Tibial nerve (tissue), 4 donors: ENCODE measurements at places on chromosomes 11 and 22.

- no peaks in the 10 kb centered on the region for H3K4me1 ChIP-seq
- no peak overlapping the region for H3K4me3 ChIP-seq
- H3K27me3 ChIP-seq = no peaks in the 10 kb centered on the region
- H3K27ac ChIP-seq = no peak overlapping the region
Measured at GRCh38 chr11:14546672-14547071, 26.5 kb upstream of the PSMA1 start.

GRCh38 chr11:124339396-124340141, 19.6 kb upstream of the OR8D2 start:
- no peak overlapping the region for H3K4me3 ChIP-seq
- no peaks in the 10 kb centered on the region for H3K4me1 ChIP-seq
- H3K27me3 ChIP-seq = no peaks in the 10 kb centered on the region
- H3K36me3 ChIP-seq = no peaks in the 10 kb centered on the region

DNA sequence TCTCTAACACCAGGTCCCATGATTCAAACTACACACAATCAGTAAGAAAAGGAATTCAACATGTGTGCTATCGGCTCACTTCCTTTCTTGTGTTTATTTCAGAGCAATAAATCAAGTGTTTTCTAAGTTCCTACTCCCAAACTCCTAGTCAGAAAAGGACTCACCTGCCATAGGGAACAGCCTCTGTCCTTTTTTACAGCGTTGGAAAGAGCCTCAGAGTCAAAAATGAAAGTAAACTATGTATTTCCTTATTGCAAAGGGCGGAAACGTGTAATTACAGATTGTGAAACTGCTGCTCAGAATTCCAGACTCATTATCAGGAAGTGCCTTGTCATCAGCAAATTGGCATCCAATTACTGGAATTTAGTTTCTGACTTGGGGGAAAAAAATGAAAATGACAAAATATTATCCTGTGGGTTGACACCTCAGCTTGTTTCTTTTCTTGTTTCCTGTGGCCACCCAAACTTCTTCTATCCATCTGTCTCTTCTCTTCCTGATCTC, at the start of gene CASP4:
TSS of gene CASP4 (minus strand) at position 220 of the 501 bp plus-strand sequence. CDS start at position 171, 49 bp downstream.
- H3K4me3 ChIP-seq = peak within 1 kb of the TSS; percentile 40
- no peaks in the 10 kb centered on the region for H3K4me1 ChIP-seq
- no peaks in the 10 kb centered on the region for H3K27me3 ChIP-seq
- H3K27ac ChIP-seq = peak within 1 kb of the TSS; percentile 91
- peak; percentile 54 for DNase-seq
- H3K36me3 ChIP-seq = no peaks in the 10 kb centered on the region

DNA sequence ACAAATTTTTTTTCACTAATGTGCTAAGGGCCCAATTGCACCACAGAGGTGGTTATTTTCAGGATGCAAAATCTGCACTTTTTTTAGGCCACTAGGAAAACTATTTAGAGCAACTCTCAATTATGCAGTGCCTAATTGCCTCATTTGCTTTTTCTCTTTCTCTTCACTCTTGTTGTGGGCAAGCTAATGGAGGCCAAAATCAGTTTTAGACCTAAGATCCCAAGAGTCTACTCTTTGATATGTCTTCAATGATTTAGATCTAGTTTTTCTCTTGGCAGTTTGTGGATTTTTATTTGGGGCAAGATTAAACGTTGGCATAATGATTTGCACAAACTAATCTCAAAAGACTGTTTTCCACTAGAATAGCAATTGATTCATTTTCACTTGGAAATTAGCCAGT, 1996.9 kb downstream of the LRRC4C start:
- H3K27me3 ChIP-seq = no peaks in the 10 kb centered on the region
- no peak overlapping the region for H3K4me3 ChIP-seq
- no peaks in the 10 kb centered on the region for H3K36me3 ChIP-seq

DNA sequence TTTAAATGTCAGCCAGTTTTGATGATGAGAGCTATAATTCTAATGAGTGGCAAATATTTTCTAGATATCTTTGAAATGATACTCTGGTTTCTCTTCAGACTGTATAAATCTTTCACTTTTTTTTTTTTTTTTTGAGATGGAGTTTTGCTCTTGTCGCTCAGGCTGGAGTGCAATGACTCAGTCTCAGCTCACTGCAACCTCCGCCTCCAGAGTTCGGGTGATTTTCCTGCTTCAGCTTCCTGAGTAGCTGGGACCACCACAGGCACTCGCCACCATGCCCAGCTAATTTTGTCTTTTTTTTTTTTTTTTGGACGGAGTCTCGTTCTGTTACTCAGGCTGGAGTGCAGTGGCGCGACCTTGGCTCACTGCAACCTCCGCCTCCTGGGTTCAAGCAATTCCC, 113.6 kb downstream of the TEAD1 start:
- no peak overlapping the region for H3K27ac ChIP-seq
- no peaks in the 10 kb centered on the region for H3K36me3 ChIP-seq
- H3K4me3 ChIP-seq = no peak overlapping the region
- peaks cover 9% of the 10 kb centered on the region for H3K4me1 ChIP-seq
- no peak for DNase-seq
- H3K27me3 ChIP-seq = no peaks in the 10 kb centered on the region

DNA sequence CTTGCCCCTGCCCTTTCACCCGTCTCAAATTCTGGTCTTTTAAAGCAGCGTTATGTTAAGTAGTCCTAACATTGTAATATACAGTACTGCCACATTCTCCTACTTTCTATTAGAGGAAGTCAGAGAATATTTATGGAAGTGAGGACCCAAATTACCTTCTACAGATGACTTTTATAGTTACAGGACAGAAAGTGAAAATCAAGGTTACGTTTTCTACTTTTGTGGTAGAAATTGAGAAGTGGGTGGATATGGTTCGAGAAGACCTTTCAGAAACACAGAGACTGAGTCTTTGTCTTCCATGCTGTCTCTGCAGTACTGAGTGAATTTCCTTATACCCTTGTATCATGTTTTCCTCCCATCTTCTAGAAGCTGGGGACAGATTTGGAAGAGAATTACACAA, 17.1 kb downstream of the SC5D start:
- DNase-seq = no peak
- no peaks in the 10 kb centered on the region for H3K4me1 ChIP-seq

GRCh38 chr22:49964136-49965090, 3.8 kb downstream of the PIM3 start:
- DNase-seq = no peak
- peaks cover 55% of the 10 kb centered on the region for H3K4me1 ChIP-seq
- peak overlapping the region; percentile 95 for H3K27ac ChIP-seq

DNA sequence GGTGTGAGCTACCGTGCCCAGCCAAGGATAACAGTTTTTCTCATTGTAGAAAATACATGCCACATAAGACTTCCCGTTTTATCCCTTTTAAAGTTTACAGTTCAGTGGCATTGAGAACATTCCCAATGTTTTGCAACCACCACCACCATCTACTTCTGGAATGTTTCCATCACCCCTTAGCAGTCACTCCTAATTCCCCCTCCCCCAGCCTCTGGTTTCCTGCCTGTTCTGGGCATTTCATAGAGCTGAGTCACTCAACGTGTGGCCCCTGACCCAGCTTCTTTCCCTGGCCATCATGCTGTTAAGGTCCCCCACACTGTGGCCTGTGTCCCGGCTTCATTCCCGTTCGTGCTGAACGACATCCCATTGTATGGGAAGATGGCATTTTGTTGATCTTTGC, 30.7 kb downstream of the FGF4 start:
- no peaks in the 10 kb centered on the region for H3K27me3 ChIP-seq
- H3K27ac ChIP-seq = no peak overlapping the region
- H3K36me3 ChIP-seq = no peaks in the 10 kb centered on the region
- H3K4me1 ChIP-seq = no peaks in the 10 kb centered on the region
- H3K4me3 ChIP-seq = no peak overlapping the region
- no peak for DNase-seq

DNA sequence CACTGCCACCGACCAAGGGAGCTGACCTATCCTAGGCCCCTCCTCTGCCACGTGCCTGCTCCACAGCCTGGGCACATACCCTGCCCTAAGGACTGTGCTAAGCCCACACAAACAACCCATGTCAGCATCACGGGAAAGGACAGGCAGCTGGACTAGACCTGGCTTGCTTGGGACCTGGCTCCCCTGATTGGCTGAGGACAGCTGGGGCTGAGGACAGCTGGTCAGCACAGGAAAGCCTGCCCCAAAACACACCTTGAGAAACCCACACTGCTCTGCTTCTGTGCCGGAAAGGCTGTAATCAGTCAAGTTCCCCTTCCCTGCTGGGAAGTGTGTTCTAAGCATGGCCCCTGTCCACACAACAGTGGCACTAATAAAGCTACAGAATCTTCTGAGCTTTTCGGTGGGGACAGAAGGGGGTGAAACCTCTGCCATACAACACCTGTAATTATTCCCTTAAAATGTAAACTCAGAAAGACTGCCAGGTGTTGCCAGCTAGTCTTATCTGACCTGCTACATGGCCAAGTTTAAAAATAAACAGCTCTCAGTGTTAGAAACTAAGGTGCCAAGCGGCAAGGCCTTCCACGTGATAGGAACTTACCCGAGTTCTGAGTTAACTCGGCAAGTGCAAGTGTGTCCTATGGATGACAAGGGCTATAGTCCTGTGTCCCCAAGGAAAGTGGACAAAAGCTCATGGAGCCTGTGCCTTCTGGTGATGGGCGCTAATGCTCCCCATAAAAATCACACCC, 35.7 kb upstream of the ARFGAP3 start:
- H3K27me3 ChIP-seq = no peaks in the 10 kb centered on the region
- DNase-seq = no peak
- no peak overlapping the region for H3K4me3 ChIP-seq

DNA sequence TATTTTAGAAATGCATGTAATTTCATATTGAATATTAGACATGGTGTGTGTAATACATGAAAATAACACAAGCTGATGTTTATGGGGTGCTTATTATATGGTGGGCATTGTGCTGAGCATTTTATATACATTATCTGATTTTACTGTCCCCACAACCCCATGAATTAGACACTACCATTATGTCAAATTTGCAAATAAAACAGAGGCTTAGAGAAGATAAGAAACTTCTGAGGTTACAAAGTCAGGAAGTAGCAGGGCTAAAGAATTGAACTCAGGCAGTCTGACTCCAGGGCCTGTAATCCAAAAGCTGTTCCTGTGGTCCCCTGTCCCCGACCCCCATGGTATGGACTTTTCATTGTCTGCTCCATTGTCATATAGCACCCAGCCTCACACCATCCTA, 49.4 kb upstream of the NAV2 start:
- no peaks in the 10 kb centered on the region for H3K36me3 ChIP-seq
- no peak overlapping the region for H3K27ac ChIP-seq
- H3K27me3 ChIP-seq = no peaks in the 10 kb centered on the region
- no peak for DNase-seq
- H3K4me3 ChIP-seq = no peak overlapping the region

- peaks cover 28% of the 10 kb centered on the region for H3K4me1 ChIP-seq
- no peaks in the 10 kb centered on the region for H3K27me3 ChIP-seq
- no peaks in the 10 kb centered on the region for H3K36me3 ChIP-seq
- H3K27ac ChIP-seq = peak overlapping the region; percentile 28
Measured at GRCh38 chr22:41289671-41290070, 3.7 kb upstream of the RANGAP1 start.

DNA sequence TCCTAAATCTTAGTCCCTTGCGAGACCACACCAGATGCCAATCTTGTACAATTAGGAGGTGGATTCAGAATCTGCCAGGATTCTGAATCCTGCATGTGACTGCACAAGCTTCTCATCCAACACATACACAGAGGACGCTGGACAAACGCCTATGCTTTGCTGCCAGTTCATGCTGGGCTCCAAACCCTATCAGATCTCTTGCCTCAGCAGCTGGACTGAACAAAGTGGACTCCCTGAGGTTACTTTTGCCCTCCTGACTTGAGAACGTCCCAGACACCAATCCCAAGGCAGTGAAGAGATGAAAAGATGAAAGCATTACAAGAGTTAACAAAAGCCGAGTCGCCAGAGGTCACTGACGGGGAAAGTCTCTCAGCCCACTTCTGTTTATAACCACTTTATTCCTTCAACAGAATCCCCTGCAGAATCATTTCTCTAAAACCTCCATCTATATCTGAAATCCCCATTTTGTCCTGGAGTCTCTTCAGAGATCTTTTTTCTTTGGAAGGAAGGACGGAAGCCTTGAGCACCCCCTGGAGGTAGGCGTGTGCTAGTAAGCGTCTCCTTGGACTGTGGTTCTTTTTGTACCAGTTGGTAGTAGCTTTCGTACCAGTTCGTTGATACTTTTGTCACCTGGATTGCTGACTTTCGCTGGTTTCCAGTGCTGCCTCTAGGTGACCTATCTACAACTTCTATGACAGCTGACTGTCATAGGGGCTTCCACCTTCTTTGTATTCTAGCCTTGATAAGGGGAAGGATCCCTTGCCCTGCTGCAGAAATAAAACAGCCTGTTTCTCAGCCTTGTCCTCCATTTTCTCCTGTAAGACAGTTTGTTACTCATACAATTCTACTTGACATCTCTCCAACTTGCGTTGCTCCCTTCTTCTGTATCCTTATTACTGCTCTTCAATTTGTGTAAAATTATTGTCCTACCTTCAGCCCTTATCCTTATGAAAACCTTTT, 26.1 kb upstream of the EED start:
- peak; percentile 59 for DNase-seq
- H3K4me1 ChIP-seq = peaks cover 12% of the 10 kb centered on the region
- peak overlapping the region; percentile 22 for H3K4me3 ChIP-seq
- H3K27ac ChIP-seq = no peak overlapping the region
- no peaks in the 10 kb centered on the region for H3K36me3 ChIP-seq

- H3K27me3 ChIP-seq = no peaks in the 10 kb centered on the region
- H3K36me3 ChIP-seq = no peaks in the 10 kb centered on the region
- peak; percentile 24 for DNase-seq
- peak within 1 kb of the TSS; percentile 95 for H3K27ac ChIP-seq
Measured at GRCh38 chr22:20494978-20495860, at the start of gene KLHL22. TSS of gene KLHL22 (minus strand) at chr22:20495795. CDS start at chr22:20489211, 6,584 bp downstream.

DNA sequence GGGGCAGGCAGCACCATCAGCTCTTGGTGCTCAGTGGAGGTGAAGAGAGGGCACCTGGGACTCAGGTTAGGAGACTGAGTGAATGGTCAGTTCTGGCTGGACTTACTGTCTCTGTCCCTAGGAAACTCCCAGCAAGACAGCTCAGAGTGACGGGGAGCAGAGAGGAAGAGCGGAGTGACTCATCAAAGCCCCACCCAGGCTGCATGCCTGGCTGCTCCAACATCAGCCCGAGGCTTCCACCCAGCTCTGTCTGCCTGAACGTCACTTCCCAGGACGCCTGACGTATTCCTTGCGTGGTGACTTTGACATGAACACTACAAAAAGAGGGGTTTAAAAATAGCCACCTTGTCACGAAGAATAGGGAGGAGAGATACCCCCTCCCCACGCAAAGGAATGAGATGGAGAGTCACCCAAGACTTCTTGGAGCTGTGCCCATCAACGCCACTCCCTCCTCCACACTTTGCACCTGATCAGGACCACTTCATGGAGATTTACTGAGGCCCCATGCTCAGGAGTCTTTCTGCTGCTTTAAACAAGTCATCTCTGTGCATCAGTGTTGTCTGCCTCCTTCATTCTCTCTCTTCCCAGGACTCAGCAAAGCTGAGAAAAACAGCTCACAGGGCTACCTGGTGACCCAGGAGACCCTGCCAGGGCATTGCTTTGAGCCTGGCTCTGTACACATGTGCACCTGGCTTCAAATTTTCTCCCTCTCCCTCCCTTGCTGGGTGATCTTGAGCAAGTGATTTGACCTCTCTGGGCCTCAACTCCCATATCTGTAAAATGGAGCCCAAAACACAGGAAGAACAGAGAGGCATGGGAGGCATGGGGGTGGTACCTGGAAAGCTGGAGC, 83.1 kb downstream of the MN1 start:
- no peak overlapping the region for H3K27ac ChIP-seq
- no peaks in the 10 kb centered on the region for H3K36me3 ChIP-seq
- H3K27me3 ChIP-seq = peaks cover 17% of the 10 kb centered on the region
- H3K4me1 ChIP-seq = no peaks in the 10 kb centered on the region
- no peak overlapping the region for H3K4me3 ChIP-seq
